Anterior cingulate cortex (tissue), 58 donors: ENCODE measurements at places on chromosomes 7 and 10.

DNA sequence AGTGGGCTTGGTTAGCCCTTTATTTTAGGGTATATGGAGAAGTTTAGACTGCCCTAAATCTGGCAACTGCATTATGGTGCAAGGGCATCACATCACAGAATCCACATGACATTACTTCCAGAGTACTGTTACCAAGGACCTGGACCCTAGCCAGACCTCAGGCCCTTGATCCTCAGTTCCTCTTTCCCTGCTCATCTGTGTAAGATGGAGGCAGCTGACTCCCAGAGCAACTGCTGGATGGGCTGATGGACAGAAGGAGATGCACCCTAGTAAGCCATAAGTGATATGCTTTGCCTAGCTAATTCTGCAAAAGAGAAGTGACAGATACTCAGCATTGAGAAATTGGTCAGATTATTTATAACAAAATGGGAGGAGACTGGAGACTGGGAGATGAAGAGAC is 131.7 kb downstream of the DYNC1I1 start:
- no peak for DNase-seq

DNA sequence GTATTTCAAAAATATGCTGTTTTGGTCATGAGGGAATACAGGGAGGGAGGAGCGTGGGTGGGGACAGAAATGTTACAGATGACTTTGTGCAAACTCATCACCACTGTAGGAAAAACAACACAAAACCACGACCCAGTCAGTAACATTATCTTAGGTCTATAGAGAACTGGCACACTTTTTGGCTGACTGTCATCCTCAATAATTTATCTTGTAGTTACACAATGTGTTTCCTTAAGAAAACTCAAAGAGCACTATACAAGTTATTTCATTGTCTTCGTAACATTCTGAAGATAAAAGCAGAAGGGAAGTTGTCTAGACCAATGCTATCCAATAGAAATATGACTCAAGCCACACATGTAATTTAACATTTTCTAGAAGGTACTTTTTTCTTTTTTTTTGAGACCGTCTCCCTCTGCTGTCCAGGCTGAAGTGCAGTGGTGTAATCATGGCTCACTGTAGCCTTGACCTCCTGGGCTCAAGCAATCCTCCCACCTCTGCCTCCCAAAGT is 16.9 kb upstream of the CDK14 start:
- DNase-seq, result no peak

GRCh38 chr7:133436014-133436428 is 183.1 kb downstream of the EXOC4 start:
- no peak for DNase-seq

GRCh38 chr10:108462005-108462404 is 1297.5 kb upstream of the SORCS1 start:
- no peak for DNase-seq

- no peak for DNase-seq
Measured at GRCh38 chr10:75597773-75598440, 166.5 kb downstream of the LRMDA start.

DNA sequence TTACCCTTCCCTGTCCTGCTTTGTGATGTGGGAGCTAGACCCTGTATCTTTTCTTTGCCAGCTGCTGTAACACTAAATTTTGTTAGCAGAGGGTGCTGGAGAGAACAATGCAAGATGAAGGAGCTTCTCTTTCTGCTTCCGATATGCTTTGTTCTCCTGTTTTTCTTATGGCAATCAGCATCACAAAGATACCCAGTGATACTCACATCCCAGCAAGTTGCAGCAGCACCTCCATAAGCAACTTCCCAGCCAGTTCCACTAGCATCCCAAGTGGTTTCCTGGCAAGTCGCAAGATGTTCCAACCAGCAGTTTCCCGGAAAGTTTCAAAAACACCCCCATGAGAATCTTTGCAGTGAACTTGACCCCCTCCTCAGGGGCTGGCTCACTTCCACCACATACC is 148.6 kb downstream of the IMMP2L start:
- DNase-seq, result no peak

- no peak for DNase-seq
Measured at GRCh38 chr7:1099637-1100036, 11.7 kb downstream of the GPER1 start.

DNA sequence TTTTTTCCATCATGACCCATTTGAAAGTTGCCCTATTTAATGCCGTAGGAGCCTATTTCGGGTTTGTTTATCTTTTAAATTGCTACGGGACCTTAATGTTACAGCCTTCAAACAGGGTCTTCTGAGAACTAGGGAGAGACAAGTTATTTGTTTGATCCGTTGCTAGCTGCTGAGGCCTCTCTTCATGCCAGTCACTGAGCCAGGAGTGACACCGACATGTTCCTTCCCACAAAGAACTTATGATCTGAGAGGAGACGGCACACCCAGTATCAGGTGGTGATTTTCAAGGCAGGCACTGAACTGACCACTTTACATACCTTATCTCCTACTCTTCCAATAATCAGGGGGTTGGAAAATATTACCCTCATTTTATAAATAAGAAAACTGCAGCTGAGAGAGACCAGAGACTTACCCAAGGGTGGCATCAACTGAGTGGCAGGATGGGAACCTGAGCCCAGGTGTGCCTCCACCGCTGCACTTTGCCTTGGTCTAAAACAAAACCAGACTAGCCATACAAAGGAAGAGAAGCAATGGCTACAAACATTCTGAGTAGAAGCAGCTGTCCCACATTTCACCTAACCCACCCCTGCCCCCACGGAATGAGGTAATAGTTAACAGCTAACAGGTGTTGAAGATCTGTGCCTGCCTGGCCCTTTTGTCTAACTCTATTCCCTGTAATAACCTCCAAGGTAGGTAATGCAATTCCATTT is 40.5 kb downstream of the PPP1R3C start:
- no peak for DNase-seq

DNA sequence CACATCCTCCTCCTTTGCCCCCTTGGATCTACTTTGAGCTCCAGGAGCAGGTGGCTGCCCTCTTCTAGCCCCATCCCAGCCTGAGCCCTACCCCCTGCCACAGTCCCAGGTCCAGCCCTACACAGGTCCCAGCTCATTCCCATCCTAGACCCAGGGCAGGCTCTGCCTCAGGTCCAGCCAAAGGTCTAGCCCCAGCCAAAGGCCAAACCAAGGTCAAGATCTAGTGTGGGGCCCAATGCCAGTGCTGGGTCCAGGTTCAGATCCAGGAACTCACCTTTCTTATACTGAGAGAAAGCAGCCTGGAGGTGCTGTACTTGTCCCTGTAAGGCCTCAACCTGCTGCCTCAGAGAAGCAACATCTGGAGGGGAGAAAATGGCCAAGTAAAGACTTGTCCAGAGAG is 8.5 kb downstream of the SFTPD start:
- no peak for DNase-seq

DNA sequence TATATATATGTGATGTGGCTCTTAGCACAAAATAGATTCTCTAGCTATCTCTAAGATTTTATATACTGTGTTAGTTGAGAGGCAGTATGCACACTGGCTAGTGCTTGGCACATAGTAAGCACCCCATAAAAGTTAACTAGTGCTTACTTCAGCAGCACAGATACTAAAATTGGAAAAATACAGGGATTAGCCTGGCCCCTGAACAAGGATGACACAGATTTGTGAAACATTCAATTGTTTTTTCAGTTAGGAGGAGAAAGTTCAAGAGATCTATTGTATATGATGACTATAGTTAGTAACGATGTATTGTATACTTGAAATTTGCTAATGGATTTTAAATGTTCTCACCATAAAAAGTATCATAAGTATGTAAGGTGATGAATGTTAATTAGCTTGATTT is 78.3 kb upstream of the LRRC17 start:
- no peak for DNase-seq

- DNase-seq, result no peak
Measured at GRCh38 chr7:4702961-4703512, 20.9 kb downstream of the FOXK1 start.

GRCh38 chr10:120336911-120337540 is 120.0 kb upstream of the PLPP4 start:
- DNase-seq, result no peak

DNA sequence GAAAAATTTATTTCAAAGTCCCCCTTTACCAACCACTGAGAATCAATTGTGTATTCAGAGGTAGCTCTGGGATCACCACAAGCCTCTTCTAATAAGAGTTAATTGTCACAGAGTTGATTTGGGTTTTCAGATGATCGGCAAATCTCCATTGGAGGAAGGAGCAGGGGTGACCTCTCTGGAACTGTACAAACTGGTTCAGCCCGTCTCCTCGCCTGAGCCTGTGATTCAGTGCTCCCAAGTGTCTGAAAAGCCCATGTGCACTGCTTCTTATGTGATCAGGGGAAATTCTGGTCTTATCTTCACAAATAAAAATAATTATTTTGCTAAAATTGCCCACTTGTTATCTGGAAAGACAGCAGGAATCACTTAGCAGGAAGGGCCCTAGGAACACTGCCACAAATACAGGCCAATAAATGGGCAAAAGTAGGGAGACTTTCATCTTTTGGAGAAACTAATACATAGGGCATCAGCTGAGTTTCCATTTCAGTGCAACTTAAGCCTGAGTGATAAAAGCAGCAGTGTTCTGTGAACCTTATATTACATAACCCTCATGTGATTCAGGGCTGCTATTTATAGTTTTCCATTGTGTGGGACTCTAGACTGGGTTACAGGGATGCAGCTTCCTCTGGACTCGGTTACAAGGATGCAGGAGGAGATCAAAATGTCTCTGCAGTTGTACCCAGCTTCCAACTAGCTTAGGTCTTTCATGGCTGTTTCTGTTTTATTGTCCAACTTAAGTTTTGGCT is 32.3 kb downstream of the CDK1 start:
- DNase-seq, result no peak

GRCh38 chr10:132754071-132754470 is 31.9 kb downstream of the NKX6-2 start:
- no peak for DNase-seq

DNA sequence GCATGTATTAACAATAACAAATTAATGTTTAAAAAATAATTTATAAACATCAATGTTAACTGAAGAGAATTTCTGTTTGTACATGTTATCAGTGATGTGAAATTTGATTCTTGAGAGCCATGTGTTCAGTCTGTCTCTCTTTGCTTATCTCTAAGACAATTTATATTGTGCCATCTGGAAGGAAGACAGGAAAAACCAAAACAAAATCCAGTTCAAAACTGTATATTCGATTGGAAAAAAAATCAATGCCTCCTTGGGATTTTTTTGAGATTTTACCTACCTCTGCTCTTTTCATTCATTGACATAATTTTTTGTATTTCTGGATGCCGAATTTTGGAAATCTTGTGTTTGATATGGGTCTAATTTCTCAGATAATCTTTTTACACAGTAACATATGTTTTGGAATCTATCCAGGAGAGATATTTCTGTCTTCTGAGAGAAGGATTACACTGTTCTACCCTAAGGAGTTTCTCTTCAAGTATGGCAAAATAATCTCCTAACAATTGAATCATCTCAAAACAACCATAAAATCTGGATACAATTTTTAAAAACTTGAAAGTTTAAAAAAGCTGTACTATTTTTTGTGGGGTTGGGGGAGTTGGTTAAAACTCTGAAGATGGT is 311.9 kb upstream of the GNAI1 start:
- no peak for DNase-seq

DNA sequence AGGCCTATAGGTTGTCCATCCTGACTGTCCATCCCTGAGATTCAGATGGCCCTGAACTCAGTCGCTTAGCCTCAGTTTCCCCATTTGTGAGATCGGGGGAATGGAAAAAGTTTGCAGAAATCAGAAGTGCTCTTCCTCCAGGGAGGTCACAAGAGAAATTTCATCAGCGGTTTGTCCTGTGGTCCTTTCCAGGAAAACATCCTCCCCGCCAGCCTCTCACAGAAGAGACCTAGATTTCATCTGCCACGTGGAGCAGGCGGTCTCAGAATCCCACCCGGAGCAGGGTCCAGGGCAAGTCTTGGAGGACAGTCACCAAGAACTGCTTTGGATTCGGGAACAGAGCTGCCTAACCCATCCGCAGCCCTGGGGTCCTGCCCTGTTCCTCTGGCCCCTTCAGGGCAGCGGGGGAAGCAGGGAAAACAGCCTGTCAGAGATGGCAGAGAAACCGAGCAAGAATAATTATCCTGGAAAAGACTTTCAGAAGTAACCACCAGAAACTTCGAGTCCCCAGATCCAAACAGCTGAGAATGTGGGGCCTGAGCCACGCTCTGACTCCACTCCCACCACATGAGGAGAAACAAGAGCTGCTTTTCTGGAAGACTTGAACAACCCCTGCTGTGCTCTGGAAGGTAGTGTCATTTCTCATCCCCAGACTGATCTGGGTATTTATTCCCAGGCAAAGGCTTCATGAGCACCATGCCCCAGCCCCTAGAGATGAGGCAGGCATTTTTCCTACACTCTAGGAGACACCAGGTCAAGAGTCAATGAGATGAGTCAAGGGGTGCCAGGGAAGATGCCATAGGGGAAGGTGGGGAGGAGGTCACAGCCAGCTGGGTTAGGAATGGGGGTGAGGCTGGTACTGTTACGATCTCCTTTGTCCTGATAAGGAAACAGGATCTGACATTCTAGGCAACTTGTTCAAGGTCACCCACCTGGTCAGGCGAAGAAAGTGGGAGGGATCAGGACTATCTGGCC is 1.1 kb upstream of the TNS3 start:
- no peak for DNase-seq

GRCh38 chr7:139108266-139109187 is 993 bp downstream of the ZC3HAV1 start:
- no peak for DNase-seq

DNA sequence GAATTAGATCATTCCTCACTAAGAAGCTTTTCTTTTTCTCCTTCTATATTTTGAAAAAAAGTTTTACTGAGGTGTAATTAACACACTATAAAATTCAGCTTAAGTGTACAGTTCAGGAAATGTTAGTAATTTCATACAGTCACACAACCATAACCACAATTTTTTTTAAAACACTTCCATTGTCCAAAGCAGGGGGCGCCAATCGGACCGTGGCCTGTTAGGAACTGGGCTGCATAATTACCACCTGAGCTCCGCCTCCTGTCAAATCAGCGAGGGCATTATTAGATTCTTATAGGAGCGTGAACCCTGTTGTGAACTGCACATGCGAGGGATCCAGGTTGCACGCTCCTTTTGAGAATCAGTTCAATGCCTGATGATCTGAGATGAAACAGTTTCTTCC is 427.1 kb downstream of the TFEC start:
- DNase-seq, result no peak

- no peak for DNase-seq
Measured at GRCh38 chr10:122333037-122333436, 41.5 kb upstream of the PLEKHA1 start.

DNA sequence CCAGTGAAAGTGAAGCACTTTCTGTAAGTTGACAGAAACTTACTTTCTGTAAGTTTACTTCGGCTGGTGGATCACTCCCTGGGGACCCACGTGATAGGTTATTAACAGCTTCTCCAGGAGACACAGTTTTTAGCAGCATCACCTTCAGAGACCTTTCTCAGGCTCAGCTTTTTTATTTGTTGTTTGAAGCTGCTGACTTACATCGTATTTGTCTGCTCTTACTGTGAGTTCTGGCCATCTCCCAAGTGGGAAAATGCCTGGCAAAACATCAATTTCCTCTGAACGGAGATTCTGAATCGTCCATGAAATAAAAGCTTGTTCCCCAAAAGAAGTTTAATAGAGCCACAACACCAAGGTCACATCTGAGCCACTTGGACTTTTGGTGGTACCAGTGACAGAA is 178.7 kb upstream of the PODXL start:
- no peak for DNase-seq
